T-cell (primary cell): ENCODE measurements at places on chromosomes 3 and 15. TPM values are rescaled to one million over a fixed set of nuclear protein-coding genes. Genes with fewer than 3 reads are reported as not detected.
A peak's percentile ranks its signal among the peaks of the same experiment; 100 is the strongest.

DNA sequence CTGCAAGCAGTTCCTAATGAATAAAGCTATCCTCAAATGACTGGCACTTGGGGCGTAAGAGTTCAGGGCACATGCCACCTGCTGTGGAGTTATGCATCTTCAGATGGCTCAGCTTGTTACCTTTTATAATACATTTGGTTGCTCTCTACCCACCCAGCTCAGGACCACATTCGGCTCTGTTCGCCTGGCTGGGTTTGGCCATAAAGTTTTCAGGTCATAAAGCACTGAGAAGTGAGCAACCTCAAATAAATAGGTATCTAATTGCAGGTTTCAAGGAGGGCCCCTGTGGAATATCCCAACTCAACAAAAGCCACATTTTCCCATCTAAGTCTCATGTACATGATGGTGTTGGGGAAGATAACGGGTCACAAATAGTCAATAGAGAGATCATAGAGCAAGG is 727.3 kb downstream of the GRM7 start:
- DNase-seq, result no peak
- no peaks in the 10 kb centered on the region for H3K36me3 ChIP-seq
- H3K4me1 ChIP-seq, result no peaks in the 10 kb centered on the region
- H3K27ac ChIP-seq, result no peak overlapping the region

DNA sequence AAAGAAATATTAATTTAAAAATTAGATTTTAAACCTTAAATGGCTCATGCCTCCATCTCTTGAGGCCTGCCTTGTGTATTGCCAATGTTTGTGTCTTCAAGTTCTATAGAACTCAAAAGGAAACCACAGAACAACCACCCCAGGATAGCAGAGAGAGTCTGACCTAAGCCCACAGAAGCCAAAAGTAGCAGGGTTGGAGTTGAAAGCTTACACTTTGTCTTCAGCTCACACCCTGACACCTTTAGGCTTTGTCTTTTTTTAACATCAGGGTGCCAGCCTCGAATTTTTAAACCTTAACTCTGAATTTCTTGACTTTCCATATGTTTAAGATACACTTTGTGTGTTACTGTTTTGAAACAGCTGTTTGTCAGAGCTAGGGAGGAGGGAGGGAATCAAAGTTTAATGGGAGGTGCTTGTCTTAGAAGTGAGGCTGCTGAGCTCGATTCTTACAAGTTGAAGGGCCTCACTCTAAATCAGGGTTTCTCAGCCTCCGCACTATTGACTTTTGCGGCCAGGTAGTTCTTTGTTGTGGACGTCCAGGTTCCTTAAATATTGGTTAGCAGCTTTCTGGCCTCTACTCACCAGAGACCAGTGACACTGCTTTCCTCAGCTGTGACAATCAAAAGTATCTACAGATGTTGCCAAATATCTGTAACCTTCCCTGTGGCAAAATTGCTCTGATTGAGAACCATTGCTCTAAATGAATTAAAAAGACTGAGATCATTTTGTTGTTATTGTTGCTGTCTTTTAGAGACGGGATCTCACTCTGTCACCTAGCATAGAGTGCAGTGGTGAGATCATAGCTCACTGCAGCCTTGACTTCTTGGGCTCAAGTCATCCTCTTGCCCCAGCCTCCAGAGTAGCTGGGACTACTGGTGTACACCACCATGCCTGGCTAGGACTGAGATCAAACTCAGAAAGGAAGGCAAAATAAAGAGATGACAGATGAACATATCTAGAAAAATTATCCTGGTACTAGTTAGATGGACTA is 139.2 kb upstream of the EOMES start:
- peak; percentile 6 for DNase-seq
- no peak overlapping the region for H3K4me3 ChIP-seq
- peak overlapping the region; percentile 80 for H3K27ac ChIP-seq
- no peaks in the 10 kb centered on the region for H3K27me3 ChIP-seq
- H3K36me3 ChIP-seq, result no peaks in the 10 kb centered on the region

GRCh38 chr3:133988631-133989161 is 41.0 kb downstream of the SLCO2A1 start:
- no peaks in the 10 kb centered on the region for H3K36me3 ChIP-seq
- no peaks in the 10 kb centered on the region for H3K27me3 ChIP-seq
- H3K4me1 ChIP-seq, result no peaks in the 10 kb centered on the region
- DNase-seq, result no peak
- H3K4me3 ChIP-seq, result no peak overlapping the region
- H3K27ac ChIP-seq, result no peak overlapping the region

DNA sequence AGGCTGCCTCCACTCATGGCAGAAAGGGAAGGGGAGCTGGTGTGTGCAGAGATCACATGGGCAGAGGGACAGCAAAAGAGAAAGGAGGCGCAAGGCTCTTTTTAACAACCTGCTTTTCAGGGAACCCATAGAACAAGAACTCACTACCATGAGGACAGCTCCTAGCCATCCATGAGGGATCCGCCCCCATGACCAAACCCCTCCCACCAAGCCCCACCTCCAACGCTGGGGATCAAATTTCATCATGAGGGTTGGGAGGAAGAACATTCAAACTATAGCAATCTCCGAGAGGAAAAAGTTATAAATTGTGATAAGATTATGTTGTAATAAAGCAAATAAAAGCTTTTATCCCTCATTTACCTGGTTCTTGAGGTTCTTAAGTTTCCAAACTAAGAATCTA is 84.7 kb upstream of the LMCD1 start:
- H3K36me3 ChIP-seq, result no peaks in the 10 kb centered on the region
- DNase-seq, result no peak
- no peak overlapping the region for H3K4me3 ChIP-seq
- no peaks in the 10 kb centered on the region for H3K27me3 ChIP-seq
- no peak overlapping the region for H3K27ac ChIP-seq

DNA sequence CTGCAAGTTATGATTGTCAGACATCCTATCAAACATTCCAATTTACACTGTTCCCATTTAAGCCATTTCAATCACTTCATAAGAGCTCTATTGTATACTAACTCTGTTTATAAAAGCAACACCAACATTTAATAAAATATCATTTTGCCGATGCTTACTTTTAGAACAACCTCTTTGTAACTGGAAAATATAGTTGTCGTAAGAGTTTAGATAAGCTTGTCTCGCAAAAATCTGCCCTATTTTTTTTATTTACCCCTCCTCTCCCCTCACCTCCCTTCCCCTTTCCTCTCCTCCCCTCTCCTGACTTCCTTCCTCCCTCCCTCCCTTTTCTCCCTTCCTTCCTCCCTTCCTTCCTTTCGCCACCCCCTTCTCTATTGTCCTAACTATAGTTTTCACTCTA is 105.7 kb upstream of the PEX5L start:
- H3K36me3 ChIP-seq, result no peaks in the 10 kb centered on the region
- DNase-seq, result no peak
- no peak overlapping the region for H3K27ac ChIP-seq

GRCh38 chr15:33859992-33860545 is 108.2 kb upstream of the CHRM5 start:
- H3K27ac ChIP-seq, result no peak overlapping the region
- no peaks in the 10 kb centered on the region for H3K27me3 ChIP-seq
- H3K36me3 ChIP-seq, result peaks cover 2% of the 10 kb centered on the region
- H3K4me3 ChIP-seq, result no peak overlapping the region

DNA sequence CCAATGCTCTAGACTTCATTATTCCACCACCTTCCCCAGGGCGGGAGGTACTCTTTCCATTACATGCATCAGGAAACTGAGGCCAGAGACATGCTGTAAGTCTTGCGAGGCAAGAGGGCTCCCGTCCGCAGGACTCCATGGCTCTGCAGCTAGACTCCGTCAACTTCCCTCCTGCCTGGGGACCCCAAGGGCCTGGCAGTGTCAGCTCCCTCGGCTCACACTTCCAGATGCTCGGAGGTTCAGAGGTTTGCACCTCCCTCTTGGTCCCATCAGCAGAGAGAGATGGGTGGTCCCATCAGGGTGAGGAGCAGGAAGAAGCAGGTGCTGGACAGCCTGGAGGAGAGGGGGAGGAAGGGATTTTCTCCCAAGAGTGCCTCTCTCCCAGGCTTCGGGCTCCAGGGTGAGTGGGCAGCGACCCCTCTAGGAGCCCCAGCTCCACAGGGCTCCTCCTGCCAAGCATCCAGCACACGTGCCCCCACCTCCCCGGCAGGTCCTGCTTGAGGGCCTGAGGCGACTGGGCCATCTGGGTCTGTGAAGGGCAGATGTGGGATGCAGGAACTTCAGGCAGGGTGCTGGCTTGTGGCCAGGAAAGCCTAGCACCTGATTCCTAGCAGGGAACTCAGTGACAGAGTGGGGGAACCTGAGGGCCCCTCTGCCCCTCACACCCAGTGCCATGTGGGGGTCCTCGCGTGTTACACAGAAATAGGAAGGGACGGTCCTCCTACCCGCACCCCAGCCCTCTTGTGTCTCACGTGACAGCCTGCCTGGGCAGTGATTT is 9.3 kb downstream of the PAK6 start:
- H3K4me1 ChIP-seq, result peaks cover 9% of the 10 kb centered on the region
- peaks cover 2% of the 10 kb centered on the region for H3K27me3 ChIP-seq
- no peak overlapping the region for H3K27ac ChIP-seq
- H3K4me3 ChIP-seq, result no peak overlapping the region

The TRIM42 gene
- not detected for total RNA-seq

- peak overlapping the region; percentile 90 for H3K27ac ChIP-seq
- peaks cover 25% of the 10 kb centered on the region for H3K4me1 ChIP-seq
- no peaks in the 10 kb centered on the region for H3K27me3 ChIP-seq
- peaks cover 10% of the 10 kb centered on the region for H3K36me3 ChIP-seq
- DNase-seq, result peak; percentile 61
Measured at GRCh38 chr15:31325595-31326155, 960 bp upstream of the KLF13 start.

- no peaks in the 10 kb centered on the region for H3K4me1 ChIP-seq
- DNase-seq, result no peak
- H3K27me3 ChIP-seq, result no peaks in the 10 kb centered on the region
- no peak overlapping the region for H3K4me3 ChIP-seq
- no peaks in the 10 kb centered on the region for H3K36me3 ChIP-seq
- no peak overlapping the region for H3K27ac ChIP-seq
Measured at GRCh38 chr15:75985971-75986370, 26.3 kb downstream of the NRG4 start.

DNA sequence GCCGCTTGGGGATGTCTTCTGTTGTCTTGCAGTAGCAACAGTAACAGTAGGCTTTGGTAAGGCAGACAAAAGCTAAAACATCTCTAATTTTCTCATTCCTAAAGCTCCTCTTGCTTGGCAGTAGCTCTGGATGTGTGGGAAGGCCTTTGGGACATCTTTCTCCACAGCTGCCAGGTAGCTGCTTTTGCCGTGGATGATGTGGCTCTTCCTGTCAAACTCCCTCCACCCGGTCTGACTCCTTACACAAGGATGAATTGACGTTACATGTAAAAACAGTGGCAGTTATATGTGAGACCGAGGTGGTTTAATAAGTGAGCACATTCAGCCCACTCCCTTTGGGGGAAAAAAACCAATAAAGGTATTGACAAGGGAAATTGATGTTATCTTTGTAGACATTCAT is 309.1 kb downstream of the TUSC7 start:
- H3K36me3 ChIP-seq, result no peaks in the 10 kb centered on the region
- no peak overlapping the region for H3K27ac ChIP-seq
- H3K27me3 ChIP-seq, result no peaks in the 10 kb centered on the region
- no peaks in the 10 kb centered on the region for H3K4me1 ChIP-seq
- DNase-seq, result no peak

GRCh38 chr3:33100229-33100628 is 3.3 kb upstream of the GLB1 start:
- H3K36me3 ChIP-seq, result no peaks in the 10 kb centered on the region
- DNase-seq, result no peak
- H3K27ac ChIP-seq, result no peak overlapping the region

The TIGIT gene
- 39.9 TPM for total RNA-seq

The STRA6 gene
- not detected for total RNA-seq

- no peaks in the 10 kb centered on the region for H3K27me3 ChIP-seq
- DNase-seq, result no peak
- H3K36me3 ChIP-seq, result no peaks in the 10 kb centered on the region
- peaks cover 3% of the 10 kb centered on the region for H3K4me1 ChIP-seq
- no peak overlapping the region for H3K27ac ChIP-seq
Measured at GRCh38 chr15:58324533-58324932, 107.3 kb upstream of the LIPC start.

DNA sequence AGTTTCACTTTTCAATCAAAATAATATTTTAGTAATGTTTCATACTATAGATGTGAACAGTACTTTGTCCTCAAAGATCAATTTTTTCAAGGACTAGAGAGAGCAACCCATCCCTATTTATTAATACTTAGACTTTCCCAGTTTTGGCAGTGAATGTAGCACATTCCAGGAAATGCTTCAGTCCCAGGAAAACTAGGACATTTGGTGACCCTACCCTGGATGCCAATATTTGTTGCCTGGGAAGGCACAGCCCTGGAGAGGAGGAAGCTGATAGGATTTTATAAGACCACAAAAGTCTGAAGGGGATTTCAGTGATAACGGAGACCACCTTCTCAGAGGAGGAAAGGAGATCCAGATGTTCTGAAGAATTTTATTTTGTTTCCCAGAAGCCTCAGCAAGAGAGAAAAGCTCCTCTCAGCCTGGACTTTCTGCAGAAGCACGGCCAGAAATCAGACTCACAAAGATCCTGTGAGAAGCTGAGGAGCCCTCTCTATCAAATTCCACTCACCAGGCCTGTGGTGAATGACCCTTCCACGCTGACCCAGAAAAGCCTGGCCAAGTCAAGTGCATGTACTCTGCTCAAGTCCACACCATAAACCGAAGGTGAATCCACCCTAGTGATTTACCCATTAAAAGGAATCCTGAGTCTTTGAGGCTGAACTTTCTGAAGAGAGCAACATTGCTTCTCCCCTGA is 87.7 kb upstream of the ABHD17C start:
- no peak for DNase-seq
- no peaks in the 10 kb centered on the region for H3K27me3 ChIP-seq
- no peak overlapping the region for H3K27ac ChIP-seq
- H3K4me1 ChIP-seq, result no peaks in the 10 kb centered on the region
- H3K36me3 ChIP-seq, result no peaks in the 10 kb centered on the region
- no peak overlapping the region for H3K4me3 ChIP-seq

DNA sequence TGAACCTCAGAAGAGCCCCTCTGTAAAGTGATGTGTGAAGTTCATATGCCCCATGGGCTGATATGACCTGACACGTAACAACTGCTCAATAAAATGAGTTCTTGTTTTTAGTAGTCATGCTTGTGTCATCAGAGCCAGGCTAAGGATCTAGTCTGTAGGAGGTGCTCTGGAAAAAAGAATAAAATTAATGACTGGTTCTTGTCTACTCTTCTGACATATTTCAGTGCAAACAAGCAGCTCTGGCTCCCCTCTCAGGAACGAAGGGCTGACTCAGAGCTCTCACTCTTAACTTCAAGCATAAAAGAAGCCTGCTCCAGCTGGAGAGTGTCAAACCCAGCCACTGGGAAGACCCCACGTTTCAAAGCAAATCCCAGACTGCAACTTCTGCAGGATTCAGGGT is 77.0 kb downstream of the LRIG1 start:
- no peaks in the 10 kb centered on the region for H3K36me3 ChIP-seq
- no peak overlapping the region for H3K27ac ChIP-seq
- H3K27me3 ChIP-seq, result no peaks in the 10 kb centered on the region
- DNase-seq, result no peak

The KLHL40 gene
- total RNA-seq, result not detected

The TMEM207 gene
- not detected for total RNA-seq

The LDHAL6B gene
- total RNA-seq, result not detected

The SLC28A2 gene
- not detected for total RNA-seq

- no peaks in the 10 kb centered on the region for H3K4me1 ChIP-seq
- H3K4me3 ChIP-seq, result no peak overlapping the region
- H3K27ac ChIP-seq, result no peak overlapping the region
- H3K27me3 ChIP-seq, result no peaks in the 10 kb centered on the region
- H3K36me3 ChIP-seq, result no peaks in the 10 kb centered on the region
Measured at GRCh38 chr15:41256577-41257038, 25.5 kb downstream of the CHP1 start.

The C3orf38 gene
- total RNA-seq, result 26.0 TPM
